Hematopoietic multipotent progenitor cell treated with erythropoietin and hydrocortisone succinate and interleukin-3 and kit ligand, for 17 days (in vitro differentiated cells): ENCODE measurements at places on chromosomes 6 and 20.

DNA sequence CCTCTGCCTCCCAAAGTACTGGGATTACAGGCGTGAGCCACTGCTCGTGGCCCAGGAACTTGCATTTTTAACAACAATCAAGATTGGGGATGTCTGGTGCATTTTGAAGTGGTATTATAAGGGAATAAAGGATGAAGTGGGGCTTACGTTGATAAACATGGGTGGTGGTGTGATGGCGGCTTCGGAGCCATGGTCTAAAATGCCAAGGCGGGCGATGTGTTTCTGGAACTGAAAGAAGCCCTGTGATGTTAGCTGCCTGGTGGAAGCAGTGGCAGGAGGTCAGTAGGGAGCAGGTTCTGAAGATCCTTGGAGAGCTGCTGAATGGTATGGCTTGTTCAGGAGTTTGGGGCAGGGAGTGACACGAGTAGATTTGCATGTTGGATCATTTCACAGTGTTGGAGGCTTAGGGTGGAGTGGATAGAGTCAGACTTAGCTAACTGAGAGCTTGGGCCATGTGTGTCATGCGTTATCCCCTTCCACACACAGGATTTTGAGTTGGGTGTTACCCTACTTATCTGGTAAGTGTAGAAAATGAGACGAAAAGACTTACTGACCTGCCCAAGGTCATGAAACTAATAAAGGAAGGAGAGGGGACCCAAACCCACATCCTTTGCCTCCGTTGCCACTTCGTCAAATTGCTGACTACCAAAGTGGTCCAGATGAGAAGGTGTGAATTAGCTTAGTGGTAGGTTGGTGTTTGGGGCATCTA is 1.5 kb downstream of the NELFCD start:
- peak; percentile 63 for DNase-seq

- DNase-seq = no peak
Observed at GRCh38 chr6:113182370-113183141, 674.6 kb upstream of the MARCKS start.

DNA sequence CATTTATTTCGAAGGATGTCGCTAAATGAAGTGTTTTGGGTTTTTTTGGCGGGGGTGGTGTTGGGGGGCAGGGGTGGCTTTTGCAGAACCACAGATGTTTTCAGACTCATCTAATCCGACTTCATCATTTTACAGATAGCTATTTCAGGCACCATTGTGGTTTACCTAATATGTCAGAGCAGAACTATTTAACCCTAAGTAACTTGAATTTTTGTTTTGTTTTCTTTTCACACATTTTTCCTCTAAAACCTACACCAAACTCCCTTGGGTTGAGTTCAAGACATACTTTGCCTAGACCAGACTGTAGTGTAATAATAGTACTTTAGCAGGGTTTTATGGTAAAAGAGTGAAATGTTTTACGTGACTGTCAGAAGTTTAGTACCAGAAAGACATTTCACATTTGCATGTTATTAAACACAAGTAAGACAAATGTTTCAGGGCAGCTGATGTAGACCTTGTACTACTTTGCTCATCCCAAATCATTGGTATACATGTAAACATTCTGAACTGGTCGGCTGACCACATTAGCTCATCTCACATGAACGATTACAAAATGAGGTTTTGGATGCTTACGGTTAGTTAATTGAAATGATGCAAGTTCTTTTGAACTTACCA is 37.7 kb downstream of the MAP3K4 start:
- no peak for DNase-seq

DNA sequence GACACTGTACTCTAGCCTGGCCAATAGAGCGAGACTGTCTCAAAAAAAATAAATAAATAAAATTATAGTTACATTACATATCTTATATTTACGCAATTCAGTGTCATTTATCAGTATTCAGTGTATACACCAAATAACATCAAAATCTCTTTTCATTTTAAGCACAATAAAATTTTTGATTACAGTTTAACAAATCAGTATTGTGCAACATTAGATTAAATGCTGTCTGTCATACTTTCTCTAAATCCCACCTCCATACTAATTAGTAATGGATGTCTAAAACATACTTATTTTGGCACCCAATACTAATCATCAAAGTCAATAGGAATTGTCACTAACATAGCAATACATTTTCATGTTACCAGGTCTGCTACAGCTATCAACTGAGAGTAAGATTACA is 27.4 kb downstream of the IBTK start:
- DNase-seq = no peak

GRCh38 chr6:43454290-43454695 is 1.1 kb downstream of the DLK2 start:
- no peak for DNase-seq

DNA sequence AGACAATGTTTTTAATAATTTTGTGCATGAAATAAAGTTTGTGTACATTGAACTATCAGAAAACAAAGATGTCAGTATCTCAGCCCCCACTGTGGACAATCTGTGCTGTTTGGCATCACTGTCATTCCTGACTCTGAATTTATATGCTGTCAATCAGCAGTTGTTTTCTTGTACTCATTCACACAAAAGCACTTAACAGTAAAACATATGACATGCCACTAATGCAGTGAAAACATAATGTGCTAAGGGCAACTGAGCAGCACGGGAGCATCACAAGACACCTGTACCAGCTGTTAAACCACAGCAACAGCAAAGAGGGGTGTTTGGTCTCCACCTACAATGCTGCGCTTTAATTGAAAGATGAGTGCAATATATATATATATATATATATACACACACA is 647.8 kb upstream of the SLC35B3 start:
- no peak for DNase-seq

- no peak for DNase-seq
Observed at GRCh38 chr6:16758163-16758975, 2.9 kb downstream of the ATXN1 start.

GRCh38 chr20:59786801-59787537 is 146.5 kb downstream of the SYCP2 start:
- no peak for DNase-seq

- no peak for DNase-seq
Observed at GRCh38 chr6:108211671-108212070, 45.8 kb downstream of the NR2E1 start.

GRCh38 chr20:25346349-25346748 is 44.3 kb downstream of the ABHD12 start:
- no peak for DNase-seq

DNA sequence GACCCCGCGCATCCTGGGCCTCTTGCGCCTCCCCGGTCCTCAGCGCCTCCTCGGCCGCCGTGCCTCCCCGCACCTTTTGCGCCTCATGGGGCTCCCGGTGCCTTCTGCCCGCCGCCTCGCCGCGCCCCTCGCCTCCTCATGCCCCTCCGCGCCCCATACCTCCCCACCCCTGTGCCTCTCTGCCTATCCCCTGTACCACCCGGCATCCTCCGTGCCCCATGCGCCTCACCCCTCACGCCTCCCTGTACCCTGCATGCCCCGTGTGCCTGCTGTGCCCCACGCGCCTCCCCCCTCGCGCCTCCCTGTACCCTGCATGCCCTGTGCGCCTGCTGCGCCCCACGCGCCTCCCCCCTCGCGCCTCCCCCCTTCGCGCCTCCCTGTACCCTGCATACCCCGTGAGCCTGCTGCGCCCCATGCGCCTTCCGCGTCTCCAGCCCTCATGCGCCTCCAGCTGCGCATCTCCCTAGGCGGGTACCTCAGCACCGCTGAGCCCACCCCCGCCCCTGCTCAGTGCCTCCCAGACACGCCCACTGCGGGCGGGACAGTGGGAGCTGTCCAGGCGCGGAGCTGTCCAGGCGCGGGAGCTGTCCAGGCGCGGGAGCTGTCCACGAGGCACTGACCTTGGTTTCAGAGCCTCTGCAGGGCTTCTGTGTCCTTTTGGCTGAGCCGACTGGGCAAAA is 37.1 kb downstream of the IGF2R start:
- no peak for DNase-seq

- DNase-seq = no peak
Observed at GRCh38 chr6:169862892-169863525, 111.6 kb downstream of the ERMARD start.

- no peak for DNase-seq
Observed at GRCh38 chr6:83476971-83477370, 35.4 kb upstream of the PRSS35 start.

- no peak for DNase-seq
Observed at GRCh38 chr20:1456300-1456699, 10.3 kb downstream of the NSFL1C start.

DNA sequence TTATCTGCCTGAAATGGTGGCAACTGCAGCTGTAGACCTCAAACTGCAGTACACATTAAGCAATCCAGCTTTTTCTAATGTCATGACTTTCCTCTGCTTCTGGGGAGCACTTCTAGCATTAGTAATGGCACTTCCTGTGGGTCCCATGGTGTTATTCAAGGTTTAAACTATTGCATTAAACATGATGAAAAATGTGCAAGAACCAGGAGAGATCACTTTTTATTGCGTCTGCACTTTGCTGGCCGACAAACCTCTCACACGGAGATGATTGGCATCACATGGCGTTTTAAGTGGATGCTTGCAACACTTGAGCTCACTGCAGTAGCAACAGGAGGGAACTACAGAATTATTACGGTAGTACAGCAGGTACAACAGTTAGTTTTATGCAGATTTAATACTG is 148.4 kb downstream of the HIVEP2 start:
- DNase-seq = no peak

DNA sequence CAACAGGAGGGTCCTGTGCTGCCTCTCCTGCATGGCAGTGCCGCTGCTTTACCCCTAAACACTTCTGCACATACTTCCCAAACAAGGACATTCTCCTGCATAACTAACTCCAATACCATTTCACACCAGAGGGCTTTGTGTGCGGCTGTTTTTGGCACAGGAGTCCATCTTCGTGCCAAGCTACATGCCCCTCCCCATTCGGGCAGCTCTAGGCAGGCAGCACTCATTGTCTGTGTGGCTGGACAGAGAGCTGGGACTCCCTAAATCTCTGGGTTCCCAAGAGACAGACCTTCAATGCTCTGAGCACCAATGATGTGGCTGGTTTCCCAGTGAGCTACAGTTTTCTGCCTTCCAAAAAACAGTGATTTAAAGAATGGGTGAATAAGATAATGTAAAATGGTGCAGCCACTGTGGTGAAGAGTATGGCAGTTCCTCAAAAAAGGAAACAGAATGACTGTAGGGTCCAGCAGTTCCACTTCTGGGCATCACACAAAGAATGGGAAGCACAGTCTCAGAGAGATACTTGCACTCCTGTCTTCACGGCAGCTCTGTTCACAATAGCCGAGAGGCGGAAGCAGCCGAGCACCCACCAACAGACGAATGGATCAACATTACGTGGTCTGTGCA is 80.3 kb upstream of the DUSP22 start:
- no peak for DNase-seq

DNA sequence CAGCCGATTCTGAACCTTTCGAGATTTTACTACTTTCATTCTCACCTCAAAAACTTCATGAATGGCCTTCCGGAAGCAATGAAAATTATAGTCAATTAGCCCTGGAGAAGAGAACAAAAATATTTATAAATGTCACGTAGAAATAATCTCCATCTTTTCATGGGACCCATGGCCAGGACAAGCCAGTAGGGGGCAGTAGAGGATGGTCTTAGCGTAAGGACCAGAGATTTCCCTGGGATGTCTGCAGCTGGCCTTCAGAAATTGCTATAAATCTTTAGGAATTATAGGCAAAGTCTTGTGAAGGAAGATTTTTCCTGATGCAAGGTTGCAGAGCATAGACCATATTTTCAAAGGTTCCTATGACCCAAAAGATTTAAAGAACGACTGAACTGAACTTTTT is 15.6 kb upstream of the UBE2J1 start:
- peak; percentile 65 for DNase-seq

GRCh38 chr20:15703171-15703911 is 869.9 kb downstream of the KIF16B start:
- DNase-seq = no peak

DNA sequence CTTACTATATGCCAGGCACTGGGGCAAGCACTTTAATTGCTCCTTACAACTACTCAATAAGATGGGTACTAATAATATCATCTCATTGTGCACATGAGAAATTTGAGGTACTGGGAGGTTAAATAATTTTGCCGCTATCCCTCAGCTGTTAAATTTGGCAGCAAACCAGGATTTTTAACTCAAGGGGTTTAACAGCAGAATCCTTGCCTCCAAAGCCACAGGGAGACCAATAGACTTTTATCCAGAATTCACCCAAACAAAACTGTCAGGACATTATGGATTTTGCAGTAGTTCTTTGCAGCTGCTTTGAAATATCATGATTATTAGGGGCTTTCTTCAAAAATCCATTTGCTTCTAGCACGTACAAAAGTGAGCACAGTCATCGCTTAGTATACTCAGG is 136.2 kb downstream of the RPS12 start:
- no peak for DNase-seq

GRCh38 chr6:39952167-39952566 is 17.9 kb upstream of the MOCS1 start:
- no peak for DNase-seq

GRCh38 chr6:99867026-99867425 is 127.0 kb downstream of the MCHR2 start:
- DNase-seq = no peak

DNA sequence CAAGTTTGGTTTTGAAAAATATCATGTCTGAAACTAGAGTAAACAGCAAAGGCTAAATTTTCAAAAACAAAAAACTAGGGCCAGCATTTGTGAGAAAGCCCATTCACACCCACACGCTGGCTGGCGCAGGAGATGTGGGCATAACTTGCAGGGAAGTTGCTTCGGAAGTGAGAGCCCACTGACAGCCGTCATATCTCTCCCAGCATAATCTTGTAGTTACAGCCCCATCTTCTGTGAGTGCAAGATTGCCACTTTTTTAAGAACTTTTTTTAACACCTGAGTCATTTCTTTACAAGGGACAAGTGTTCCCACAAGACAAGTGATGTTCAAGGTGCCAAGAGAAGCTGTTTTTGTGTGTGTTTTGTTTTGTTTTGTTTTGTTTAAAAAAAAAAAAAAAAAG is 212.5 kb upstream of the CNR1 start:
- DNase-seq = no peak

GRCh38 chr6:169909113-169909512 is 157.7 kb downstream of the ERMARD start:
- DNase-seq = no peak

DNA sequence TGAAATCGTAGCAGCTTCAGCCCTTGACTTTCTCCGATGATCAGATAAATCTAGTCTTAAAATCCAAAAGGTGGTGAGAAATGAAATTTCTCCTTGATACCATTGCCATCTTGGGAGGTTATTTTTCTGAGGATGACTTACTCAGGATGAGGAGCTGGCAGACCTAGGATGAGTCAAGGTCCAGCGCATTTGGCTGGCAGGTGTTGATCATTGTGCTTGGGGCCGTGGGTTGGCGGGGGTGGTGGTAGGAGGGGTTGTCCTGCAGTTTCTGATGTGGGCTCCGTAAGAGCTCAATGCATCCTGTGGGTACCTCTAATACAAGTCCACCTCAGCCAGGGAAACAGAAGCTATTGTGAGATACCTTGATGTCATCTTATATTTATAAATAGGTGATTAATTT is 148.3 kb upstream of the SCGN start:
- no peak for DNase-seq
